ENCODE measurements at places on chromosomes 6 and 20.

GRCh38 chr6:117642976-117643375, 32.3 kb upstream of the NUS1 start:
- DNase-seq = no peak

- no peak for DNase-seq
Observed at GRCh38 chr6:168155821-168156741, 77.1 kb upstream of the FRMD1 start.

GRCh38 chr6:70112716-70113115, 190.2 kb downstream of the COL9A1 start:
- DNase-seq = no peak

GRCh38 chr6:122530440-122531046, 58.9 kb upstream of the SERINC1 start:
- DNase-seq = peak; percentile 80

DNA sequence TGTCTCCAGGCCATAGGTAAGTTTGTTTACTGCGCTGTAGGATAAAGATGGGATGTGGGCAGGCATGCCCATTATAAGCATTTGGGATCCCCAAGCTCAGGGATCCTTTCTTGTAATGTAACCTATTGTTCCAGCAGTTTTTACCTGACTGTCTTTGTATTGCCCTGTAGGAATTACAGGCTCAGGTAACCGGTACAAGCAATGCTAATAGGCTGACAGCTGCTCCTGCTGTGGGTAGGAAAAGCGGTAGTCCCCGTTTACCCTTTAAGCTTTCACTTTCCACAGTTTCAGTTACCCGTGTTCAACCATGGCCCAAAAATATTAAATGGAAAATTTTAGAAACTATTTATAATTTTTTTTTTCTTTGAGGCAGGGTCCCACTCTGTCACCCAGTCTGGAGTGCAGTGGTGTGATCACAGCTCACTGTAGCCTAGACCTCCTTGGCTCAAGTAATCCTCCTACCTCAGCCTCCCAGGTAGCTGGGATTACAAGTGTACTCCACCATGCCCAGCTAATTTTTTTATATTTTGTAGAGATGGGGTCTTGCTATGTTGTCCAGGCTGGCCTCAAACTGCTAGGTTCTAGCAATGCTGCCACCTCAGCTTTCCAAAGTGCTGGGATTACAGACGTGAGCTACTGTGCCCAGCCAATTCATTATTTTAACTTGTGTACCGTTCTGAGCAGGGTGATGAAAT, 108.6 kb downstream of the CDYL start:
- DNase-seq = peak; percentile 22

DNA sequence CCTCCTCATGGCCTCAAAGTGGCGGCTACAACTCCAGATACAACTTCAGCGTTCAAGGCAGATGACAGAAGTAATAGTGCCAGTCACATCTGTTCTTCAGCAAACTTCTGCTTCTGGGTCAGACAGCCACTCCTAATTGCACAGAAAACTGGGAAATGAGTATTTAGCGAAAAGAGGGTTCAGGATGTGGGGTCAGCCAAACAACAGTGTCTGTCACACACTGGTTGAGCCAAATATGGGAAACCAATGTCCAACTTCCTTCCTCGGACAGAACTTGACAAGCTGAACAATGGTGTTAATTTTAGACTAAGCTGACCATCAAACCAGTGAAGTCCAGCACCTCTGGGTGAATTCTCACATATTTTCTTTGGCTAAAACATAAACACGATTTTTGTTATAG, 22.1 kb downstream of the NUDT3 start:
- DNase-seq = no peak

- DNase-seq = no peak
Observed at GRCh38 chr20:20225325-20226043, 142.4 kb upstream of the INSM1 start.

- no peak for DNase-seq
Observed at GRCh38 chr6:3835055-3835731, 14.0 kb upstream of the FAM50B start.

DNA sequence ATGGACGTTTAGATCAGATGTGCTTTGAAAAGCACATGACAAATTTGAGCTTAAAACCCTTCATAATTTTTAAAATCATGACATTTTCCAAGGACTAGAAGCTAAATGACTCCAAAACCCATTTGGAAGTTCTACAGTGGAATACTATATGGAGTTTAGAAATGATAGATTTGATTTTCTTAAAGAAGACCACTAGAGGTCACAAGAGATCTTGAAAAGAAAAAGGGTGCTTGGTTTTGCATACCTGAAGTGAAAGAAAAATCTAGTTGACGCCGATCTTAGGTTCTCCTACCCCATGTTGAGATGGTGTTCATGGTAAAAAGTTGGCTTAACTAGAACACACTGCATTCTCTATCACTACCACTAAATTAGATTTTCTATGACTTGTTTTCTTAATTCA, 31.5 kb downstream of the CFAP61 start:
- peak; percentile 67 for DNase-seq

GRCh38 chr20:32199006-32199405, 8.5 kb downstream of the PLAGL2 start:
- no peak for DNase-seq
